ENCODE measurements at places on chromosomes 16 and 17.

- no peak for DNase-seq
Observed at GRCh38 chr16:87407511-87408112, 15.5 kb downstream of the MAP1LC3B start.

DNA sequence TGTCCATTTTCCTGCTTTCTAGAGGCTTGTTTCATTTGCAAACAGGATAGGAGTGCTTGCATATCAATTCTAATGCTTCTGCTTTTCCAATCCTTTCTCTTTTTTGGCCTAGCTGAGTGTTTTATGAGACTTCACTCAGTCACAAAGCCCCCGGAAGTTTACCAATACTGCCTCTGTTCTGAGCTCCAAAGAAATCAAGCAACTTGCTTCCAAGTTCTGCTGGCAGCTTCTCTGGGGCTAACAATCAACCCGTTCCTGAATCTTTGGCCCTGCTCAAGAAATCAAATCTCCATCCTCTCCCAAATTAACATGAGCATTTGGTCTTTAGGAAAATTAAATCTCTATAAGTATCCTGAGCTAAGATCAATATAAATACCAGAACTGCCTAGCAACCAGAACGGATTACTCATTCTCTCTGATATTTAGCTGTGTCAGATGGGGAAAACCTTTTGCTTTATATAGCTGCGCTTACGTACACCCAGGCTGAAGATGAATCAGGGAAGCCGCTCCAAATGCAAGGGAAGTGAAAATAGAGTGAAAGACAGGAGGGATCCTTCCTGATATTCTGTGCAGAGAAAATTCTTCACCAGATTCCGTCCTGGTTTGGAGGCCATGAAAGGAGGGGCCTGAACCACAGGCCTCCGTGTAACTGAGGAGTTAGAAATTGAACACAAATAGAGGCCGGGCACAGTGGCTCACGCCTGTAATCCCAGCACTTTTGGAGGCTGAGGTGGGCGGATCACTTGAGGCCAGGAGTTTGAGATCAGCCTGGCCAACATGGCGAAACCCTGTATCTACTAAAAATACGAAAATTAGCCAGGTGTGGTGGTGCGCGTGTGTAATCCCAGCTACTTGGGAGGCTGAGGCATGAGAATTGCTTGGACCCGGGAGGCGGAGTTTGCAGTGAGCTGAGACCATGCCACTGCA, 23.3 kb upstream of the GRB2 start:
- DNase-seq, result no peak

DNA sequence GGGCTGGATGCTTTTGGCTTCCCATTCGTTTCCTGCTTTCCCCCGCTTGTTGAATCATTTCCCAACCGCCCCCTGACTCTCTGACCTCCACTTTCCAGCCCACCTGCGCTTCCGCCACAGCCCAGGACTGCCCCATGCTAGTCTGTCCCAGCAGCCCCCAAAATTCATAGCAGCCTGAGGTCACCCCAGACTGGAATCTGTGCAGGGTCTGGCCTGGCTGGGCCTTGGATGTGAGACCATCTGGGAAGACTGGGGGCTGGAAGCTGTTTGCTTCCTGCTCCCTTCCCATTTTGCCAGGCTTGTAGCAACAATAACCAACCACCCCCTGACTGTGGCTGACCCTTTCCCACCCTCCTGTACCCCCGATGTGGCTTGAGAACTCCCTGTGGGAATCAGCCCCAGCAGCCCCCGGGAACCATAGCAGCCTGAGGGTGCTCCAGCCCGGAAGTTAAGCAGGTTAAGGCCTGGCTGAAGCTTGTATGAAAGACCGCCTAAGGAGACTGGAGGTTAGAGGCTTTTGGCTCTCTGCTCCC, 2290.8 kb downstream of the TP53TG3F start:
- DNase-seq, result no peak

- DNase-seq, result no peak
Observed at GRCh38 chr16:11327277-11328171, 17.7 kb upstream of the RMI2 start.

- no peak for DNase-seq
Observed at GRCh38 chr16:28167730-28168129, 44.0 kb downstream of the XPO6 start.

- no peak for DNase-seq
Observed at GRCh38 chr16:50857881-50858280, 116.0 kb downstream of the CYLD start.

GRCh38 chr16:57534337-57534880, 2.0 kb downstream of the CCDC102A start:
- no peak for DNase-seq

- DNase-seq, result no peak
Observed at GRCh38 chr17:76130473-76130872, 10.6 kb downstream of the FOXJ1 start.

DNA sequence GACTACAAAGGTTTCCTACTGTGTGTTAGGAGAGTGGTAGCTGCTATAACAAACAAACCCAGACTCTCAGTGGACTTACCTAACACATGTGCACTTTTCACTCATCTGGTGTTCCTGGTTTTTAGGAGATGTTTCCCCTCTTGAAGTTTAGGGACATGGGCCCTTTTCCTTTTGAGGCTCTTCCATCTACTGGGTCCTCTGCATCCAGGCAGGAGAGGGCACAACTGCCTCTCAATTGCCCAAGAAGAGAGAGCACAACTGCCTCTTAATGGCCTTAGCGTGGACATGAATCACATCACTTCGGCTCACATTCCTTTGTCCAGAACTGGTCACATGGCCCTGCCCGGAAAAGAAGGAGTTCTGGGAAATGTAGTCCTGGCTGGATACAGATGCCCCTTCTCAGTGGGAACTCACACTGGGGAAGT, 9.8 kb upstream of the TNRC6C start:
- no peak for DNase-seq

DNA sequence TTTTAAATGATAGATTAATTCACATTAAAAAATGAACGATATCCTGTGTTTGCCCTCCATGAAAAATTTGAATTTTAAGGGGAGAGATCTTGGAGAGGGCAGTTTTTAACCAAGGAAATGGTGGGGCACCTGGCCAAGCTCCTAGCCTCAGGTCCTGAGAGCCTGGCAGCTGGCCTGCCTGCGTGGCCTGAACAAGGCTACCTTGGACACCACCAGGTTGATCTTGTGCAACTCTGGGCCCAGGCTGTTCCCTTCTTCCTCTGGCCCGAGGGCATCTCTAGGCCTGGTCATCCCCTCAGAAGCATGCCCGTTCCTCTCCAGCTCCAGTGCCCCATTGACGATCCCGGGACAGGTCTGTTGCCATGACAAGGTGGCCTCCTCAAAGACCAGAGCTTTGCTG, 33.4 kb upstream of the LONP2 start:
- no peak for DNase-seq

DNA sequence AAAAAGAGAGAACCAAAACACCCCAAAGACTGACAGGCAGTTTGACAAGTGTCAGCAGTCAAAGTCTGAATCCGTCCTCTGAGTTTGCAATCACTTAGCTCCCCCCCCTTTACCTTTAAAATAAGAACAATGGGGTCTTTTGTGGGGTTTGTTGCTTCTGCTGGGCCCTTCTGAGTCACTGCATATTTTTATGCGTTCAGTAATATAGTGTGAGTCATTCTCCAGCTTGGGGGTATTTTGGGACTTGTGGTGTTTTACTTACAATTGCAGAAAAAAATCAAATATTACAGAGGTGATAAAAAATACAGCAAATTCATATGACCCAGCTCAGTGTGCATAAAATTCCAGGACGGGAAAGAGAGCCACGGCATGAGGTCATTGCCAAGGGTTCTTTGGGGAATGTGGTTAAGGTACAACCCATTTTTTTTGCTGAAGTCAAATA, 120.1 kb downstream of the CYLD start:
- DNase-seq, result no peak

GRCh38 chr16:4245077-4245791, 3.4 kb upstream of the SRL start:
- DNase-seq, result no peak

DNA sequence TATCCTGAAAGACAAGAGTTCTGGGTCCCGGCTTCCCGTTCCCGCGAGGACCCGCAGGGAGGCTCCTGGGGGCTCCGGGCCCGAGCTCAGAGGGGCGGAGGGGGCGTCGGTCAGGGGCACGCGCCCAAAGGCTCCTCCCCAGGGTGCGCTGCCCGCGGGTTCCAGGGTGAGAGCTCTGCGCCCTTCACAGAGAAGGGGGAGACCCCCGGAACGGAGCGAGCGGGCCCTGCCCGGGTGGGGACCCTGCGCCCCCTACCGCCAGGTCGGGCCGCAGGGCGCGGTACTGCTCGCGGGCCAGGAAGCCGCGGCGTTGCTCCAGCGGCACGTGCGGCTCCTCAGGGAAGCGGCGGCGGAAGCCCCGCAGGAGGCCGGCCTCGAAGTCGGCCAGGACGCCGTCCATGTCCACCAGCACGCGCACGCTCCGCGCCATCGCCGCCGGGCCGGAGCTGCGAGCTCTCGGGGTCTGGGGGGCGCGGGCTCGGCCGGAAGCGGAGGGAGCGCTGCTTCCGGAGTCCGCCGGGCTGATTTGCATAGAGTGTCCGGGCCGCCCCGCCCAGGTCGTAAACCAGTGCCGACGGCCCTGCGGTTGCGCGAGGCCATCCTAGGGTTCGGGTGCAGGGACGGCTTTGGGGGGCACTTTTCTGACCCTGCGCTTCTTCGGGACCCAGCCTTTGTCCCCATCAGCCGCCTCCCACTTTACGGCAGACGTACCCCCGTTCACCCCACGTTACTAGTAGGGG, at the start of gene NT5C:
TSS of gene NT5C (minus strand) at position 465 of the 740 bp plus-strand sequence. CDS start at position 430, 35 bp downstream.
- peak; percentile 26 for DNase-seq

DNA sequence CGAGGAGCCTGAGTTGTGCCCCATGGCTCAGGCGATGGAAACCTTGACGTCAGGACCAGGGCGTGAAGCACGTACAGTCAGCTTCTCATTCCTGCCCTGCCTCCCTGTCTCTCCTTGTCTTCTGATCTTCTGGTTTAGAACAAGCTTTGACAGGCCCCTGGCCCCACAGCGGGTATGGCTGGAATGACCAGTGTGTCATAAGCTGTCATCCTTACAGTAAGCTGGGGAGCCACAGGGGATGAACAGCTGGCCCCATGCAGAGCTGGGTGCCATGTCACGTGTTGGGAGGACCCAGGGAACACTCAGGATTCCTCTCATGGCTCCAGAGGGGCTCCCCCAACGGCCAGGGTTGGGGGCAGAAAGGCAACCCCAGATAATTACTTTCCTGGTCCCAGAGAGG, 157.6 kb upstream of the PLCG2 start:
- DNase-seq, result no peak

DNA sequence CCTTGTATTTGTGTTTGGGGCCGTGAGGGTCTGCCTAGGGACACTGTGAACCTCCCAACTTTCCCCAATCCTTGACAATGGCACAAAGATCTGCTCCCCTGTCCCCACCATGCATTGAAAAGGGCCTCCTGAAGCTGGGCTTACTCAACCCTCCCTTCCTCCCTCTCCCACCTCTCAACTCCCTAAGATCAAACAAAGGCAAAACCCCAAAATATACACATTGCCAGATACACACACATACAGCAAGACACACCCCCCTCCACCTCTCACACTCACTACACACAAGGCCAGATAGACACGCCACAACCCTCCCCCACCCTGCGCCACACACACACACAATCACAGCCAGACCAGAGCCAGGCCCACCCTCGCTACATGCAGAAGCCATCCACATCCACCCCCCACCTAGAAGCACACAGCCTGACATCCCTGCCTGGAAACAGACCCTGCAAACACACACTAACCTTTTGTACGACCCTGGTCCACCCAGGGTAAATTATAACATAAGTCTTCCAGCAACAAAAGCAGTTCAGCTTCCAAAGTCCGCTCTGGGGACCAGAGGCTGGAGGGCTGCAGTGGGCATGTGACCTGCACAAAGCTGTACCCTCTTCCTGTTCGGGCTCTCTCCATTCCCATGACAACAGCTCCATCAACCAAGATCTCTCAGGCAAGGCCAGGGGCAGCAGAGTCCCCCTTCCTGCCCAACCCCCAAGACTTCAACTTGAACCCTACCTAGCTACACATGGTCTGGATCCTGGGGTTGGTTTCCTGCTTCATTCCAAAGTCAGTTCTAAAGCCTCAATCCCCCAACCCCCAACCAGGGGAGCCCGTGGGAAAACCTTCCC, 1.9 kb downstream of the PCGF2 start:
- DNase-seq, result no peak

DNA sequence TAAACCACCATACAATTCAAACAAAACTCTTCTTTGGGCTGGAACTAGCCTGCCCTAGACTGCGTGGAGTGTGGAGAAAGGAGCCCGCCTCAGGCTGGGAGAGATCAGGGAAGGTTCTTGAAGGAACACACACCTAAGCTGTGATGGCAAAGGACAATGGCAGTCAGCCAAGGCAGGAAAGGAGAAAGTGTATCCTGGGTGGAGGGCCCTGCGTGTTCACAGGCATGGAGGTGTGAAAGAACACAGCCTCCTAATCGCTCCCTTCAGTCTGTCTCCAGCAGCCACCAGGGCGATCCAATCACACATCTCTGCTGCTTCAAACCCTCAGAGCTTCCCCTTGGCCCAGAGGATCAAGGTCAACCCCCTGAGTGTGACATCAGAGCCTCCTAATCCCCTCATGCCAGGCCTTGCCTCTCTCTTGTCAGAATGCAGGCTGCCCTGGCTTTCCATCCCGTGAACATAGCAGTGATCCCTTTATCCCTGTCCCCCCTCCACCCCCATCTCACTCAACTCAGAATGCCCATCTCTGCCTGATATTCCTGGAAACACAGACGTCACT, 173.0 kb downstream of the KATNIP start:
- DNase-seq, result no peak

- DNase-seq, result no peak
Observed at GRCh38 chr16:11105038-11105903, 150.7 kb downstream of the SOCS1 start.

DNA sequence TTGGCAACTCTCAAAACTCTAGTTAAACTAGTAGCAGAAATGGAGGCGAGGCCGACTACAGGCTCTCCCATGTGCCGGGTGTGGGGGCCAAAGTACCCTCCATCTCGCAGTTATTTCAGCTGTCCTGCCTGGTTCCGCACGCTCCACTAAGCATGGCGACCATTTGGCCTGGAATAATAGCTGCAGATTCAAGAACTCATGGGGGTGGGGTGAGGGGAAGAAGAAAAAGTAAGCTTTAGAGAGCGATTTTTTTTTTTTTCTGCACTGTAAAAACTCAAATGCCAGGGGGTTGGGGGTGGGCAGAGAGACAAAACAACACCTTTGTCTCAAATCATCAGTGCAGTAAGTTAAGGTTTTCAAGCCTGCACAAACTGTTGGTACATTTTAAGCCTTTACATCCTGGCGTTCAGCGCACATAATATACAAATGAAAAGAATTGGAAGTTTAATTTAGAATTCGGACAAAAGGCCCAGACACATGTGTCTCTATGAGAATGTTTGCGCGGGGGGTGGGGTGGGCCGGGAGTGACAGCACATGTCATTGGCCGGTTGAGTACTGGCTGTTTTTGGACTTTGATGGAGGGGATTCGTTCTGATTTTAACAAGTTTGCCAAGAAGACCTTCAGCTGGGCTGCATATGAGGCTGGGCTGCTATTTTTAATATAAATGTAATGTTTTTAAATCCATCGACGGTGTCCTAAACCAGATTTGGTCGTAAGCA, 694.7 kb upstream of the SALL1 start:
- no peak for DNase-seq

DNA sequence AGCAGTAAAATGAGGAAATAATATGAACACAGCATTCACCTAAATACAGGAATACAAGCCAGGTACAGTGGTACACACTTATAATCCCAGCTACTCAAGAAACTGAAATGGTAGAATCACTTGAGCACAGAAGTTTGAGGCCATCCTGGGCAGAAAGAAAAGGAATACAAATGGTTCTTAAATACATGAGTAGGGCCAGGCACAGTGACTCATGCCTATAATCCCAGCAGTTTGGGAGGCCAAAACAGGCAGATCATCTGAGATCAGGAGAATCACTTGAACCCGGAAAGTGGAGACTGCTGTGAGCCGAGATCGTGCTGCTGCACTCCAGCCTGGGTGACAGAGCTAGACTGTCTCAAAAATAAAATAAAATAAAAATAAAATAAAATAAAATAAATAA, 23.0 kb upstream of the SMG8 start:
- DNase-seq, result no peak
